Activated naive CD4-positive, alpha-beta T cell treated with Interleukin-2 at 50 U/mL for 16 hours (primary cell): ENCODE measurements at places on chromosomes 2 and 18.
A peak's percentile ranks its signal among the peaks of the same experiment; 100 is the strongest.

DNA sequence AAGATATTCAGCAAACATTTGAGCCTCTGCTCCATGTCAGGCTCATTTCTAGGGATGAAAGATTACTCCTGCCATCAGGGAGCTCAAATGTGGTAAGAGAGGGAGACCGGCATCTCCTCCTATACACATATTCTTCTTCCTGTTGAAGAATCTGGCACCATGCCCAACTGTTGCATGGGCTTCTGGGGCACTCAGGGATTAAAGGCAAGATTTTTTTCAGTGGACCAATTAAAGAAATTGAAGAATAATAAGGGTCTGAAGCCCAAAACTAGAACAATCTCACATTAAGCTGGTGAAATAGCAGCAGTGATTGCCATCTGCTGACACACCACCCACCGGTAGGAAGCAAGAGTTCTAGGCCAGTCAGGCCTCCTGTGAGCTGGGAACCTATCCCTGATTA, 145.4 kb upstream of the LYPD6 start:
- DNase-seq, result no peak

DNA sequence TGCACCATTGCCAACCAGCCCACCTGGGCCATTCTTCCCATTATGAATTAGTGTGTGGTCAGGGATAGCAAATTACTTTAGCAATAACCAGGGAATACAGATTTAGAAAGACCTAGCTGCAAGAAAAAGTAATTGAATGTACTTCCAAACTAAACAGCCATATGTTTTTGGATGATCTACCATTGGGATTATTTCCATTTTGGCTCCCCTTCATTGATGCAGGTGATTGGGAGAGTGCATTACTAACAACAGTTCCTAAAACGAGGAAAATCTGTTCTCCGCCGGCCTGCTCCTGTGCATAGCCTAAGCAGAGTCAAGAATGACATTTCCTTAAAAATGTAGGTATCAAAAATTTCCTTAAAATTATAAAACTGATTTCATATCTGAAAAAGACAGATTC, 58.5 kb downstream of the MAIP1 start:
- no peak for DNase-seq

GRCh38 chr2:5618271-5618670, 73.9 kb upstream of the SOX11 start:
- no peak for DNase-seq

GRCh38 chr2:200862532-200863000, 1.9 kb downstream of the CLK1 start:
- DNase-seq, result peak; percentile 68

DNA sequence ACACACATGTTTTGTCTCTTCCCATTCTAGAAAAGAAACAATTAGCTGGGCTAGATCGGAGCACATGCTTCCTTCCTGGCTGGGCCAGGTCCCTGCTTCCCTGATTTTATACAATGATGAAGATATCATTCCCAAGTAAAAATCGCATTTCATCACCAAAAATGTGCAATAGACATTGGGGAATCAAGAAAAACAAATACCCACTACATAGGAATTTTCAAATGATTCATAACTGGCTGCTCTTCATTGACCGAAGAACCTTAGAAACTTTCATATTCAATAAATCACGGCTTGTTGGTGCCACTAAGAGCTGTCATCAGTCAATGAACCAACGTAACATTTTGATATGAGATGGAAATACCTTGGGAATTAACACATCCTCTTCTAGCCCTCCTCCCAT, 373.6 kb upstream of the TRIB2 start:
- DNase-seq, result no peak

DNA sequence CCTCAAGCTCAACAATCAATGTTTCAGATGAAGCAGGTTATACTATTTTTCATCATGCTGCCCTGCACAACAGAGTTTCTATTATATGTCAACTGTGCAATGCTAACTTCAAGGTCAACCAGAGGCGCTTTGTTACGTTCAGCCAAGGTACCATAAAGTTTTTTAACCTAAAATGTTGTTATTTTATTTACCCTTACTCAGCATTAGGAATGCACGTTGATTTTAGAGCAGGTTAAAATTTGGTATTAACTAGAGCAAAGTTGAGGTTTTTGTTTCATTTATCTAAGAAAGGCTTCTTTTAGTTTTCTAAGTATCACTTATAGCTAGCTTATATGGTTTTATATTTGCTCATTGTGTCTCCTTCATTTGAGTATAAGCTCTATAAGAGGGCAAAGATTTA, 21.8 kb downstream of the ANKAR start:
- DNase-seq, result no peak

GRCh38 chr18:11035376-11035775, 114.0 kb downstream of the PIEZO2 start:
- DNase-seq, result no peak

GRCh38 chr18:3983351-3983969, 471.6 kb downstream of the DLGAP1 start:
- no peak for DNase-seq

GRCh38 chr2:224147174-224147573, 108.1 kb upstream of the SERPINE2 start:
- no peak for DNase-seq

DNA sequence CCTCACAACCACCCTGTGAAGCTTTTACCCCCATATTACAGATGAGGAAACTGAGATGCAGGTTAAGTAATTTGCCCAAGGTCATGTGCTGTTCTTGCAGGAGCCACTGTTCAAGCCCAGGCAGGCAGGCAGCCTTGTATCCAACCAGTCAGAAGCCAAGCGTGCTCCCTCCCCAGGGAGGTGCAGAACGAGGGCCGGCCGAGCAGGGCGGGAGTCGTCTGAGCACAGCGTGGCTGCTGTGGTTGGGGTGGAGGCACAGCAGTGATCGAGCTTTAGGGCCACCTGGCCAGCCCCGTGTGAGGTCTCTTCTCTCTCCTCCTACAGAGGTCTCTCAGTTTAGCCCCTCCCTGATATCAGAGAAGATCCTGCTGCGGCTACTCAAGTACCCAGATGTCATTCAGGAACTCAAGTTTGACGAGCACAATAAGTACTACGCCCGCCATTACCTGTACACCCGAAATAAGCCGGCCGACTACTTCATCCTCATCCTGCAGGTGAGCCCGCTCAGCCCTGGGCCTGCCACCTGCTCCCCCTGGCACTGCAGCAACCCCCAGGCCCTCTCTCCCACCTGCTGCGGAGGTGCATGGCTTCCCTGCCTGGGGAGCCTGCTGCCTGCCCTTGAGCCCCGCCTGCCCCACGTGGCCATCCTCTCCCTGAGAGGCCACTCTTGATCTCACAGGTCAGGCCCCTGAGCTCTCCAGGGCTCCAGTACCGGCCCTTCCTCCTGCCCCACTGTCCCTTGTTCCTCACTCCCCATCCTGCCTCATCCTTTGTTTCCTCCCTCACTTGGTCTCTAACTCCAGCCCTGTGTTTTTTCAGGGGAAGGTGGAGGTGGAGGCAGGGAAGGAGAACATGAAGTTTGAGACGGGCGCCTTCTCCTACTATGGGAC, 17.1 kb upstream of the CNNM3 start:
- DNase-seq, result no peak

- no peak for DNase-seq
Observed at GRCh38 chr2:45904946-45905631, 253.6 kb downstream of the PRKCE start.

- DNase-seq, result no peak
Observed at GRCh38 chr18:62682371-62682770, 33.0 kb upstream of the PHLPP1 start.

DNA sequence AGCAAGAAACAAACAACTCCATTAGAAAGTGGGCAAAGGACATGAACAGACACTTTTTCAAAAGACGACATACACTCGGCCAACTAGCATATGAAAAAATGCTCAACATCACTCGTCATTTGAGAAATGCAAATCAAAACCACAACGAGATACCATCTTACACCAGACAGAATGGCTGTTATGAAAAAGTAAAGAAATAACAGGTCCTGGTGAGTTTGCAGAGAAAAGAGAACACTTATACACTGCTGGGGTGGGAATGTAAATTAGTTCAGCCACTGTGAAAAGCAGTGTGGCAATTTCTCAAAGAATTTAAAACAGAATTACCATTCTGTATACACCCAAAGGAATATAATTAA, 130.5 kb downstream of the PLCL1 start:
- no peak for DNase-seq

DNA sequence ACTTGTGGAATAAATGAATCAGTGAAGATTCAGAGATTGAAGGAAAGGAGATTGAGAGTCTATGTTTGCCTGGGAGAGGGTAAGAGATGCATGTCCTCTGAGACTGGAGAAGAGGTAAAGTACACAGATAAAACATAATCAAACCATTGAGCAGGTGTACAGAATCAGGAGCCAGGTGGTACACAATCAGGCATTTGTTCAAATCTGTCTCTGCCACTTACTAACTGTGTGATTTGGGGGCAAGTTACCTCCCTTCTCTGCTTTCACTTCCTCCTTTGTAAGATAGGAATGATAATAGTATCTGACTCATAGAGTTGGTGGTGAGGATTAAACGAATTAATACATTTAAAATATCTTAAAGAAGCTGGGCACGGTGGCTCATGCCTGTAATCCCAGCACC, 94.0 kb downstream of the CDK15 start:
- no peak for DNase-seq

DNA sequence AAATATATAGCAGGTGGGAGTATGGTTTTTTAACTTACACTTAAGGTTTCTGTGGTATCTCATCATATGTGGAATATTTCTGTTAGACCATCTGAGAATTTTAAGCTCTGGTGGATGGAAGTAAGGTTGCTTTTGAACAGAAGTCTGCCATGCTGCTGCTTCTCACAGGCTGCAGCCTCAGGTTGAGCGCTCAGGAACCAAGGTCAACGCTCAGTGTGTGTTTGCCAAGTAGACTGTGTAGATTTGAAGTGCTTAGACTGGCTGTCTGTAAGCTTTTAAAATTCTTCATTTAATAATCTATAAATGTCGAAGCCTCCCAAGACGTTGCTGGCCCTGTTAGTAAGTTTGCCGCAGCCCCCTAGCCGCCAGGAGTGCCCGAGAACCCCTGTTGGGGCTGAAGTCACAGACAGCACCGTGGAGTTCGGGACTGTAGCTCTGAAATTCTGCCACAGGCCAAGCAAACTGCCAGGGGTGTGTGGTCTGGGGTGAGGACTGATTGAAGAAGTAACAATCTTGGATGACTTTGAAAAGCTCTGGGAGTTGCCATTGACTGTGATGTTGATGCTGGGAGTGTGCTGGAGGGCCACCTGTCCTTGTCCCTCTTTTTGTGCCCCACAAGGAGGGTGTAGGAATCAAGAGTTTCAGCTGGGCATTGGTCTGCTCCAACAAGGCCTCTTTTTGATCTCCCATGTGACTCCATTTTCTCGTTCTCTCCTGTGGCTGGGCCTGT, 26.9 kb downstream of the INPP4A start:
- no peak for DNase-seq

GRCh38 chr2:38598991-38599295, 3.8 kb downstream of the HNRNPLL start:
- DNase-seq, result no peak

DNA sequence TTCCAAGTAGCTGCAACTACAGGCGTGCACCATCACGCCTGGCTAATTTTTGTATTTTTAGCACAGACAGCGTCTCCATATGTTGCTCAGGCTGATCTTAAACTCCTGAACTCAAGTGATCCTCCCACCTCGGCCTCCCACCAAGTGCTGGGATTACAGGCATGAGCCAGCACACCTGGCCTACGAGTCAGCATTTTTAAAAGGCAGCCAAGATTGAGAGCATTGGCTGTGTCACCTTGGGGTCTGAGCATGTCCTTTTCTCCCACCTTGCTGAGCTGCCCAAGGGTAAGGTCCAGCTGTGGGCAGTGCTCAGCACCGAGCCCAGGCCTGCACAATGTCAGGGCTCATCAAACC, 142.8 kb upstream of the LMAN1 start:
- DNase-seq, result no peak

- no peak for DNase-seq
Observed at GRCh38 chr2:196925051-196925767, 1.3 kb downstream of the PGAP1 start.

- no peak for DNase-seq
Observed at GRCh38 chr18:58608216-58608615, 20.7 kb downstream of the ALPK2 start.

DNA sequence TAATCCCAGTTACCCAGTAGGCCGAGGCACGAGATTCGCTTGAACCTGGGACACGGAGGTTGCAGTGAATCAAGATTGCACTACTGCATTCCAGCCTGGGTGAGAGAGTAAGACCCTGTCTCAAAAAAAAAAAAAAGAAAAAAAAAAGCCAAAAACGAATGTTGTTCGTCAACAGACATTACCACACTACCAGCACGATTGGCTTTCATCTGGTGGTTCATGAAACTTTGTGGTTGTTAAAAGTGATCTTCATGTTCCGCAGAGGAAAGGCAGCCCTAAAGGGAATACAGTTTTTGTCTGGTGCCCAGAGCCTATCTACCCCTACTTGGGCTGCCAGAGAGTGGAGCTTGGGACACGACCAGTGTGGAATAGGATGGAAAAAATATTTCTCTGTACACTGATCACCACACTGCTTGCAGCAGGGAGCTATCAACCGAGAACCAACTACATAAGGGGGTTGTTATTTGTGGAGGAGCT, 13.6 kb upstream of the CXCR4 start:
- peak; percentile 28 for DNase-seq

DNA sequence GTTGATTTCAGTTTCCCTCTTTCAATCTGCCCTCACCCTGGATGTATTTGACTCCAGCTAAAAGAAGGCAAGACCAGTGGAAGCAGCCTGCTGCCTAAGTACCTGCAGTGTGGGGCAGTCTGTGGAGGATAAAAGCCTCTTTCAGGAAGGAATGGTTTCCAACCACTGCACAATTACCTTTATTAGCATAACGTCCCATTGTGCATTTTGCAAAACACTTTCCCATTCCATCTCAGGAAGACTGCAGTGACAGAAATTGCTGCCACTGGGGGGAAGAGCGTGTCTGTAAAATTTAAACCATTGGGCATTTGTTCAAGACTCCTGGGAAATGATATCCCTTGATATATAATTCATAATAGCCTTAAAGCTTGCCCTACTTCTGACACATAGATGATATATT, 26.2 kb downstream of the CYRIA start:
- DNase-seq, result no peak

- no peak for DNase-seq
Observed at GRCh38 chr2:174552880-174553279, 44.7 kb downstream of the WIPF1 start.

DNA sequence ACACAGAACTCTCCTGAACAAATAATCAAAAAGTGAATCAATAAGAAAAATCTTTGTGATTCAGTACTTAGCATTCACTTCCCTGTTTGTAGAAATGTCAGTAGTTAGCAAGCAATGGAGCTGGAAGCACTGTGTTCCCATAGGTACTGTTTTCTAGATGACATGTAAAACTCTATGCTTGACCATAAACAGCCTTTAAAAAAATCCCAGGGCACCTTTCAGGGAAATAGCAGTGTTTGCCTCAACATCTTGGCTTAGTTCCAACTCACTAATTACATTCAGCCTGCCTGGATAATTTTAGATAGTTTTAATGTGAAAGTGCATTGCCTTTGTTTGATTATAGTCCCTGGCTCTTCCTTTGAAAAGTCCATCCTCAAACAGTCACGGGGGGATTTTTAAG, 721.8 kb downstream of the ERBB4 start:
- no peak for DNase-seq

GRCh38 chr2:173578404-173579107, 223.9 kb downstream of the CDCA7 start:
- DNase-seq, result no peak
